ENCODE measurements at places on chromosomes 5 and 9. TPM values are rescaled to one million over a fixed set of nuclear protein-coding genes. Genes with fewer than 3 reads are reported as not detected.

DNA sequence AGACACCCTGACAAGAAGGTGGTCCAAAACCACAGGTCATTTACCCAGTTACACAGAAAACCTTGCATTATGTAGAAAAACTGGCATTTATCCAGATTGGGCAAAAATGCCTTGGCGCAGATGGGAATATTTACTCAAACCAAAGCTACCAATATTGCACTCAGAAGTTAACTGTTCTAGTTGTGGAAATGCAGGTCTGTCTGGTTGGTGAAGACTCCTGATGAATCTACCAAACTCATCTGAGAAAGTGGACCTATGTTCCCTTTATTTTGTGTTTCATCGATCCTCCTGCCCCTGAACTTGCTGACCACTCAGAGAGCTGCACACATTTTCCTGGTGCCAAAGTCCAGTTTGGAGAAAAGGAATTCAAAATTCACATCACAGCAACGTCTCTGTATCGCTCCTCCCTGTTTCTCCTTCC lies 85.2 kb upstream of the ALDH1A1 start:
- peaks cover 30% of the 10 kb centered on the region for H3K4me1 ChIP-seq
- H3K27me3 ChIP-seq: no peaks in the 10 kb centered on the region
- H3K4me3 ChIP-seq: no peak overlapping the region
- DNase-seq: no peak
- H3K36me3 ChIP-seq: no peaks in the 10 kb centered on the region
- H3K27ac ChIP-seq: no peak overlapping the region

- no peak overlapping the region for H3K4me3 ChIP-seq
- H3K4me1 ChIP-seq: no peaks in the 10 kb centered on the region
- no peak for DNase-seq
- no peaks in the 10 kb centered on the region for H3K36me3 ChIP-seq
These were observed 122.3 kb downstream of the MAST4 start for GRCh38 chr5:66718374-66719002.

DNA sequence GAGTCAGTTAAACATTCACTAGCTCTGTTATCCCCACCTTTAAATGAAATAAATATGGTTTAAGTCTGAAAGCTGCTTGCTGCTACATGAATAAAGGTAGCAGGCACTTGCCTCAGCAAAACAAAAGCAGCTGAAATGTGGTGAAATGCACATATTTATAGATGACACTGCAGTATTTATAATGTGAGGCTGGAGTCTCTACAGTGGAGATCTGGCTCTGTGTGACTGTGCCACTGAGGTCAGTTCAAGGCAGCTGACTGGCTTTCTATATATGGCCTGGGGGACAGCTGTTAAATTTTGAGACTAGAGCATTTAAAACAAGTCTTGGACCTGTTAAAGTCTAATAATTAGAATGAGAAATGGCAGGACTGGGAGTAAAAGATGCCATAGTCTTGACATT lies 859.6 kb upstream of the SEMA6A start:
- H3K27ac ChIP-seq: no peak overlapping the region
- no peak for DNase-seq
- no peak overlapping the region for H3K4me3 ChIP-seq
- no peaks in the 10 kb centered on the region for H3K36me3 ChIP-seq
- no peaks in the 10 kb centered on the region for H3K4me1 ChIP-seq
- H3K27me3 ChIP-seq: no peaks in the 10 kb centered on the region

GRCh38 chr9:107312376-107313050 lies 29.4 kb downstream of the RAD23B start:
- no peak for DNase-seq
- H3K4me1 ChIP-seq: no peaks in the 10 kb centered on the region
- H3K36me3 ChIP-seq: peaks cover 63% of the 10 kb centered on the region
- no peak overlapping the region for H3K4me3 ChIP-seq
- no peak overlapping the region for H3K27ac ChIP-seq

GRCh38 chr5:76162335-76162734 lies 79.2 kb downstream of the SV2C start:
- no peak overlapping the region for H3K4me3 ChIP-seq
- no peaks in the 10 kb centered on the region for H3K36me3 ChIP-seq
- DNase-seq: no peak
- no peaks in the 10 kb centered on the region for H3K27me3 ChIP-seq

GRCh38 chr5:176873541-176874172 lies 25.5 kb downstream of the HK3 start:
- H3K27ac ChIP-seq: no peak overlapping the region
- H3K4me3 ChIP-seq: no peak overlapping the region
- no peaks in the 10 kb centered on the region for H3K36me3 ChIP-seq
- no peaks in the 10 kb centered on the region for H3K27me3 ChIP-seq
- no peaks in the 10 kb centered on the region for H3K4me1 ChIP-seq
- DNase-seq: no peak

DNA sequence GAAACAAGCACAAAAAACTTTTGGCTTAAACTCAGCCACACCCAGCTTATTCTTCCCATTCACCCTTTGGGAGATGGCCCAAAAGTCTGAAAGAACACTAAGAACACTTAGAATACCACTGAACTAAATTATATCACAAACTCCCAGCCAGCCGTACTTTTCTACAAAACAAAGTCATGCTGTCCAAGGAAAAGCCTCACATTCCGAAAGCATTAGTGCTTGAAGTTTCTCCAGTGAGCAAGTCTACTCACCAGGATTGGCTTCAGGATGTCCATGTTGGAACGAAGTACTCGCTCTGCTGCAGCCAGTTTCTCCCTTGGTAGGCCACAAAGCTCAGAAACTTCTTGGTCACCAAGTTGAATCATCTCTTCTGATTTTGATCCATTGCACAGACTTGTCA lies 69.7 kb downstream of the ABCA1 start:
- peaks cover 42% of the 10 kb centered on the region for H3K36me3 ChIP-seq
- H3K27ac ChIP-seq: peak overlapping the region; percentile 80
- no peak overlapping the region for H3K4me3 ChIP-seq
- no peaks in the 10 kb centered on the region for H3K27me3 ChIP-seq

- DNase-seq: no peak
- no peaks in the 10 kb centered on the region for H3K27me3 ChIP-seq
- H3K36me3 ChIP-seq: no peaks in the 10 kb centered on the region
- no peak overlapping the region for H3K4me3 ChIP-seq
These were observed 106.6 kb upstream of the CDH6 start for GRCh38 chr5:31086839-31087415.

- no peaks in the 10 kb centered on the region for H3K36me3 ChIP-seq
- H3K27me3 ChIP-seq: peaks cover 55% of the 10 kb centered on the region
- no peak overlapping the region for H3K4me3 ChIP-seq
- H3K27ac ChIP-seq: no peak overlapping the region
- no peaks in the 10 kb centered on the region for H3K4me1 ChIP-seq
These were observed 341.9 kb downstream of the GADD45G start for GRCh38 chr9:89946741-89947140.

DNA sequence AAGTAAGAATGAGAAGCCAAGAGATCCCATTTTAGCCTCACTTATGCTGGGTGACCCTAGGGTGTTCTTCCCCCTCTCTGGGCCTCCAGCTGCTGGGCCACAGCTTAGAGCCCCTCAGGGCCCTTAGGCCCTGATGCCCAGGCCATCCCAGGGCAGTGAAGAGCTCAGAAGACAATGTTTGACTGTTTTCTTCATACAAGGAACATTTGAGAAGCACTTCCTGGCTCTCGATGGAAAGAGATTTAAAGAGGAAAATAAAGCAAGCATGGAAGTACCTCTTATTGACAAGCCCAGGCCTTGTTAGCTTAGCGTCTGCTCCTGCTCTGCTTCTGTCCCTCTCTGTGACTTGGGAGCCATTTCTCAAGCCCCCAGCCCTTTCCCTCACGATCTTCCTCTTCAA lies 165.9 kb upstream of the SMIM23 start:
- no peak overlapping the region for H3K27ac ChIP-seq
- no peak for DNase-seq
- H3K4me3 ChIP-seq: no peak overlapping the region
- H3K4me1 ChIP-seq: peaks cover 9% of the 10 kb centered on the region

DNA sequence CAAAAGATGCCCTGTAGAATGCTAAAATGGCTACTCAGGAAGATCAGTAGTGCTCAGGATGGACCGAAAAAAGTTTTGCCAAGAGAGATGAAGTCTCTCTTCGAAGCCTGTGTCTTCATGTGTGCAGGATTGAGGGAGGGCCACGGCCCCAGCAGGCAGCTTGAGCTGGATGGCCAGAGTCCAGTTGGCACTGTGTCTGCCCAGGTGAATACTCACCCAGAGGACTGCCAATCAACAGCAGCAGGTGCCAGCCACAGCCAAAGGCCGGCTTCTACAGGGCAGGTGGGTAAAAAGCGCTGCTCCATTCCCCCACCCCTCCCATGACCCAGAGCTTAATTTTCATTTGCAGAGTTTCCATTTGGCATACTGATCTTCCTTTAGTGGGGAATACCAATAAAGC lies 287.9 kb upstream of the ZNF608 start:
- H3K27me3 ChIP-seq: no peaks in the 10 kb centered on the region
- peaks cover 6% of the 10 kb centered on the region for H3K4me1 ChIP-seq
- DNase-seq: no peak

- no peaks in the 10 kb centered on the region for H3K36me3 ChIP-seq
- no peaks in the 10 kb centered on the region for H3K4me1 ChIP-seq
- no peak for DNase-seq
These were observed 69.2 kb downstream of the MRPL36 start for GRCh38 chr5:1730487-1730847.

Gene ADAMTS19
- total RNA-seq: not detected

Gene GALT
- 13.5 TPM for total RNA-seq

Gene CCDC69
- 0.50 TPM for total RNA-seq

Gene RAD17
- 22.4 TPM for total RNA-seq

Gene TNFAIP8
- total RNA-seq: 15.0 TPM

Gene TSSK1B
- not detected for total RNA-seq

Gene F2RL2
- 3.5 TPM for total RNA-seq

Gene CCL27
- 0.44 TPM for total RNA-seq
